ENCODE measurements at places on chromosomes 16 and 17.
A peak's percentile ranks its signal among the peaks of the same experiment; 100 is the strongest.

- DNase-seq, result no peak
Measured at GRCh38 chr16:29662000-29662728, 883 bp upstream of the SPN start.

DNA sequence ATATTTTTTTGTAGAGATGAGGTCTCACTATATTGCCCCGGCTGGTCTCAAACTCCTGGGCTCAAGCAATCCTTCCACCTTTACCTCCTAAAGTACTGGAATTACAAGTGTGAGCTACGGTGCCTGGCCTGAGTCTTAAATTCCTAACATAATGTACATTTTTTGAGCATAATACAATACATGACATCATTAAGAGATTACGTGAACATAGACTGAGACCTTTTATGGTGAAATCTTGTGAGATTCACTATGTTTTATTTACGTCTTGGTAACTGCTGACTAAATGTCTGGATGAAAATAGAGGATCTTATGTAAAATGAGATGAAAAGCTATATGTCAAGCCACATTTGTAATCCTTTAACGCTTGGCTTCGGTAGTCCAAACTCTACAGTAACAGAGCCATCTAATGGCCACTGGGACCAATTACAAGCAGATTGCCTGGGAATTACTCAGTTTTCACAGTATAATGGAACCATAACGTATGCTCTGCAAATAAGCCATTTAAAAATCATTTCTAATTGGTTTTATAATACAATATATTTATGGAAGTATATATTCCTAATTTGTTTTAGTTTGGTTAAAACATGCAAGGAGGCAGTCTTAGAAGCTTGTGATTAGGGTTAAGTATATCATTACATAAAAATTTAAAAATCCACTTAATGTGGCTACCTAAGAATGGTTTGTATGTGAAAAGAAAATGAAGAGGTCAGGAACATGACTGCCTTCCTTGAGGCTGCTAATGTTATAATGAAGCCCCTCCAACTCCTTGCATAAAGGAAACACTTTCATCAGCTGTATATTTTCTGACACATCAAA is 8.1 kb upstream of the EFCAB13 start:
- DNase-seq, result peak; percentile 35

- DNase-seq, result no peak
Measured at GRCh38 chr17:44558334-44558709, 1.0 kb downstream of the FZD2 start.

DNA sequence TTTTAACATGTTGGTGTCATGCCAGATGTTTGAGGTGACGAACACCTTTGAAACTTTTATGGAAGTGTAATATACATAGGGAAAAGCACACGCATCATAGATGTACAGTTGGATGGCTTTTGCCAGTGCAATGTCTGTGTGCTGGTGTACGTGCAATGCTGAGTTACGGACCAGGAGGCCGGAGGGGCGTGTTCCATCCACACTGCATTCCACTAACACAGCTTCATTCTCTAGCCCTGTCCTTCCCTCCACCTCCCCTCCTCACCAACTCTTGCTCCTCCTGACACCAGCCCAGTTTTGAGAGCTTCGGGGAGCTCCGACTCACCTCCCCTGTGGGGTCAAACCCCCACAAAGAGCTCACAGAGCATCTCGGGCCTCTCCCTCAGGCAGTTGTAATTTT is 358.8 kb downstream of the C16orf95 start:
- DNase-seq, result no peak

DNA sequence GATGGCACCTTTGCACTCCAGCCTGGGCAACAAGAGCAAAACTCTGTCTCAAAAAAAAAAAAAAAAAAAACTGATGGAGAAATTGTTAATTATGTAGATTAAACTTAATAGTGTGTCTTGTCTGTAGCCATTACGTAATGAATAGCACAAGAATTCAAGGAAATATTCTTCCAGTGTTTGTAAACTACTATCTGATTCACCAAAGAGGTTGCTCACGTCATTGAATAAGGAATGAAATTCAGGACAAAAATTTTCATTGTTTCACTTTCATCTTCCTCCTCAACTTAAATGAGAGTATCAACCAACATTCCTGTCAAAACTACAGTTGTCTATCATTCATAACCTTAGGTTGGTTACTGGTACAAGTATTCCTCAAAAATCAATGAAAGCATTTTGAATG is 30.7 kb upstream of the MYO18A start:
- no peak for DNase-seq

DNA sequence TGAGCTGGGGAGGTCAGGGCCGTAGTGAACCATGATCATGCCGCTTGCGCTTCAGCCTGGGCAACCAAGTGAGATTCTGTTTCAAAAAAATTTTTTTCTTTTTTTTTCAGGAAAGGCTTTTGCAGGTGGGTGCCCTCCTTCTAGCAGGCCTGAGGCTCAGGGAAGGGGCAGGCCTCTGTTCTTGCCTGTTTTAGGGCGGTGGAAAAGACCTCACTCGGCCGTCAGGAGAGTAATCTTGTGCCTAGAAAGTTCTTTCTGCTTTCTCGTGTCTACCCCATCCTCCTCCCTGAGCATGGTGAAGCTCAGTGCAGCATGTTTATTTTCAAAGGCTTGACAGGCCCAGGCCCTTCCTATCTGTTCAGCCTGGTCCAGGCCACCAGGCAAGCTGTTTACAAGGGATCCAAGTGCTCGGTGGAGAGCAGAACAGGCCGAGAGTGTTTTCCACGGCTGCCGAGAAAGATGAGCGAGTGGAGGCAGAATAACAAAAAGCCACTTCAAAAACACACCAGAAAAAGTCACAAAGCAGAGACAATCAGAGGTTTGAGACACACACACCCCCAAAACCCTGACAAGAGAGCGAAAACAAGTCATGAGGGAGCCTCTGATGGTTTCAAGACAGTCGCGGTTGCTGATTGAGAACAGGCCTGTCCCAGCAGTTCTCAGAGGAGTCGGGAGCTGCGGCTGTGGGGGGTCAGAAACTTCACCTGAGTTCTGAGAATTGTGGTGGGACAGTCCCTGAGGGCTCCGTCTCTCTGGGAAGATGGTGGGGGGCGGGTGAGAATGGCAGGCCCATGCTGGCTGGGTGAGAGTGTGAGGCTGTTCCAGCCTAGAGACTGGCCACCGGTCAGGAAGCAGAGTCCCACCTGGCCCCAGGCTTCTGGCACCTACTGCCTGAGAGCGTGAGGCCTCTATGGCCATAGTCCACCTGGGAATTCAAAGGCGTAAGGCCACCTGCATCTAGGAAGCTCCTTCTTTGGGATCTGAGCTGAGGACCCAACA is 37.5 kb upstream of the CCR7 start:
- no peak for DNase-seq

DNA sequence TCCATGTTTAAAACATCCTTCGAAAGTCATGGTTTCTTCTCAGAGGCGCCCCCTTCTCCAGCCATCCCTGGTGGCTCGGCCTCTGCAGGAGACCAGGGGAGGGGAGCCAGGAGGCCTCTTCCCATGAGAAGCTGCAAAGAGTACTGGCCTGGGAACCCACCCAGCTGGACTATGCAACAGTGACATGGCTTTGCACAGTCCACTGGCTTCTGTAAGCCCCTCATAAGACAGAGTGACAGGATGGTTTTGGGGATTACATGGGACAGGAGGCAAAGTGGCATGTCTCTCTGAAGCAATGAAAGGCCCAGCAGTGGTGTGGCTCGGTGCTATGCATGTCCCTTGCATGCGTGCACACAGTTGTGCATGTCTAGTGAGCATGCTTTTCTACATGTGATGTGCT is 99.5 kb downstream of the C16orf78 start:
- DNase-seq, result no peak

GRCh38 chr17:1197379-1197778 is 17.6 kb upstream of the ABR start:
- DNase-seq, result no peak

DNA sequence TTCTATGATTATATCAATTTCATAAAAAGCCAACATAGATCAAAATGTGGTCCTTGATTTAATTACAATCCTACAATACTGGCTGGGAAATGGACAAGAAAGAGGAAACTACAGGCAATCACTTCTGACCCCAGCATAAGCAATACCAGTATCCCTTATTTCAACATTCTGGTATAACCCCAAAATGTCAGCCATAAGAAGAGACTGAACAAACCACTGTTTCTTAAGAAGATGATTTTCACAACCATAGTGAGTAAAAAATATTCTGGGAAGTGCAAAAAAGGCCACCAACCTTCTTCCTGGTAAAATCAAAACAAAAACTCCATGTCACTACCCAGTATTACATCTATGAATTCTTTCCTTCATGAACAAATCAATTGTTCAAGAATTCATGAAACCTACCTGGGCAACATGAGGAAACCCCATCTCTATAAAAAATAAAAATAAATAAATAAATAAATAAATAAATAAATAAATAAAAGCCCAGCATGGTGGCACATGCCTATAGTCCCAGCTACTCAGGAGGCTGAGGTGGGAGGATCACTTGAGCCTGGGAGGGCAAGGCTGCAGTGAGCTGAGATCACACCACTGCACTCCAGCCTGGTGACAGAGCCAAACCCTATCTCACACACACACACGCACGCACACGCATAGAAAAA is 7.5 kb downstream of the N4BP1 start:
- DNase-seq, result no peak

DNA sequence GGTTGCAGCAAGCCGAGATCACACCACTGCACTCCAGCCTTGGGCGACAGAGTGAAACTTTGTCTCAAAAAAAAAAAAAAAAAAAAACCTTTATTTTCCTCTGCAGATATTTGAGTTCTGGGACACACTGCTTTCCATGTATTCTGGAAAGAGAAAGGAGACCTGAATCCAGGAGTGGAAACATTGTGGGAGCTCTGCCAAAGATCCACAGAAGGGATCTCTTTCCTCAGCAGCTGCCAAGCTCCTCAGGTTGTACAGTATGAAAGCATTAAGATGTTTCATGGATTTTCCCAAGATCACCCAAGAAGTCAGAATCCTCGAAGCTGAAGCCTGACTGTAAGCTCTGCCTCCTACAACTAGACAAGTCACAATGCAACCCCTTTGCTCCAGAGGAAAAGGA is 13.5 kb downstream of the NPRL3 start:
- no peak for DNase-seq

- DNase-seq, result no peak
Measured at GRCh38 chr16:73054498-73054812, 6.5 kb upstream of the ZFHX3 start.

GRCh38 chr17:34358631-34359030 is 2.4 kb downstream of the CCL13 start:
- no peak for DNase-seq

DNA sequence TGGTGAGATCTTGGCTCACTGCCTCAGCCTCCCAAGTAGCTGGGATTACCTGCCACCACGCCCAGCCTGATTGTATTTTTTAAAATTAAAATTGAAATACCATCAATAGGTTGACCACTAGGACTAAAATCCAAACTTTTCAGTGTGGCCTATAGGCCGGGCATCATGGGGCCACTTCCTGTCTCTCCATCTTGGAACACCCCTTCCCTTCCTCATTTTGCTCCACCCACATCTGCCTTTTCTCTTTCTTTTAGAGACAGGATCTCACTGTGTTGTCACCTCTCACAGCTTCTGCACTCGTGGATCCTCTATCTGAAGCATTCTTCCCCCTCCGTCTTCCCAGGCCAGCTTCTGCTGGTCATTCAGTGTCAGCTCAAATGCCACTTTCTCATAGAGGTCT is 57.0 kb downstream of the BMERB1 start:
- DNase-seq, result no peak

DNA sequence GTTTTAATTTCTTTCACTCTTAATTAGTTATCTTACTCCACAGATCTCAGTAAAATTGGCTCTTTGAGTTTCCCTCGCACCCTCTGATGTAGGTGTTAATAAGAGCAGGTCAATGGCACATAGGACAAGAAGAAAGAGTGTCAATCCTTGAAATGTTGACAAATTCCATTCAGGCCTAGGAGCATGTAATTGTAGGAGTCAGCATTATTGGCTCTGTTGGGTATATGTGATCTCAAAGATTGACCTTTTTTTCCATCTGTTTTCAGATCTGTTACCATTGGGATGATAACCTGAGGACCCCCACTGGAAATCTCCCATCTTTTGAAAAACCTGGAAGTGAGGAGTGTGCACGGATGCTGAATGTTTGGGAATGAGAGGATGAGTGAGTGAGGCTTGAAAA is 11.8 kb upstream of the TBKBP1 start:
- no peak for DNase-seq

DNA sequence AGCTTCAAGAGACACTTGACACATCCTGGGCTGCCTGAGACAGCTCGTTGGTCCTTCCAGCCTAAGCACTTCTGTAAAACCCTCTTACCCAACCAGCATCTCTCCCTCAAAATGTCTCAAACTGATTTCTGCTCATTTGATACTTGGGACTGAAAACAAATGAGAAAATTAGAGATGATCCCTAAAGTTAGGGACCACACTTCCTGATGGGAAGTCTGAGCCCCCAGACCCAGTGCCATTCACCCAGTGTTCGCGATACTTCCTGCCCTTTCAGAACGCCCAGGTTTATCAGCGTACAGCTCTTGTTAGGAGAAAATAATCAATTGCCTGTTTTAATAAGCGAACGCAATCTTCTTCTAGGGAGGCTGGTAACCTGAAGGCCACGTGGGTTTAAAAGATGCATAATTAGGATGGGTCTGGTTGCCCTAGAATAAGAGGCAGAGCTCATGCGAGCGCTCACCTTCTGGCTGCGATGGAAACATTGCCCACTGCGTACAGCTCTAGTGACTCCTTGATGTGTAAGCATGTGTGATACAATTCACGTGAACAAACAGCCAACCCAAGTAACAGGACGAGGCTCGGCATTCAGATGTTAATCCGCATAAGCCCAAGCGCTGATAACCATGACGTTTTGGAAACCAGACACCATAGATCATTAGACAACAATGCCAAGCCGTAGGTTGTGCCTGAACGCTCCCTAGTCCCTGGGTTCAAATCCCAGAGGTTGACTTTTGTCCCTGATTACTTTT is 213.1 kb downstream of the FOXL1 start:
- DNase-seq, result no peak
